ENCODE measurements at places on chromosomes 7 and 10.

GRCh38 chr7:73999664-74000435, 28.1 kb upstream of the ELN start:
- DNase-seq: no peak

GRCh38 chr10:33106767-33107166, 148.7 kb upstream of the ITGB1 start:
- DNase-seq: no peak

DNA sequence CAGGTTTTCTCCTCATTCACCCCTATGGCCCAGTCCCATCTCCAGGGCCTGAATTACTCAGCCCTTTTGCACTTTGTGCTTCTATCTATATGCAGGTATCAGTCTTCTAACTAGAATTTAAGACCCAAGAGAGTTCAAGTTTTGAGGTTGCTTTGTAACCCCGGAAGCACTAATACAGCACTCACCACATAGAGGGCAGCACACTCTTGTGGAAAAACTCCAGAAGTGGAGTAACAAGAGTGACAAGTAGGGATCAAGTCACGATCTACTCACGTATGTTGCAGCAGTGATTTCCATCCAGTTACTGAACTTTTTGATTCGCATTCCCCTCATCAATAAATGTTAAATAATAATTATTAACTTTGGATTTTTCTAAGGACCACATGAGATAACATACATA, 151.0 kb downstream of the CHCHD3 start:
- no peak for DNase-seq

- no peak for DNase-seq
These were observed 23.0 kb downstream of the DENND11 start for GRCh38 chr7:141679014-141679413.

DNA sequence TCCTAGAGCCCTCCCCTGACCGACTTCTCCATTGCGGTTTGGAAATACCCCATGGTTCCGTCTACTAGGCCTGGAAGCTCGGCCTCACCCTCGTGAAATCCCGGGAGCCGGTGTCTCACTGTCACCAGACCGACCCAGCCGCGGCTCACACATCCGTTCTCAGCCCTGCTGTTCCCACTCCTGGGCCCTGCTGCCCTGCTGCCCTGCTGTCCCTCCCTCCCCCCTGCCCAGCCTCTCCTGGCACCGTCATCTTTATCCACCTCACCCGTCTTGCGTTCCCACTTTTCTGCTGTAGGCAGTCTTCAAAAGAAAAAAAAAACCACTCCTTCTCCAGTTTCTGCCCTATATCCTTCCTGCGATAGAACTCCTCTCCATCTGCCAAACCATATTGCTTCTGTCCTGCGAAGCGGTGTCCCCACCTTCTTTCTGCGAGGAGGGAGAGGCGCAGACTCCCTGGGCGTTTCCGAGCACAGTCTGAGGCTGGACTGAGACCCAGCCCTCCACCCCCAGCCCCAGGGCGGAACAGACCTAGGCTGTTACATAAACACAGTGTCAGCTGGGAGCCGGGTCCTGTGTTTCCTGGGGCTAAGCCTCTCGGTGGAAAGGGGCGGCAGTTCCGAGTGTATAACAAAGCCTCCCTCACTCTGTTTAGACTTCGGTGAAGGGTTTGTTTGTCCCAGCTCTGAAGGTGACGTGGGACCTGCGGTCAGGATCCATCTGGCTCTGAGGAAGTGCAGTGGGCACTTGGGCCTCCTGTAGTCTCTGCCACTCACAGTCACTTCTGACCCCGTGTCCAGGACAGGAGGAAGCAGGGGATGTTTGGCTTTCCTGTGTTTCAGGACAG, 2.8 kb downstream of the AGAP3 start:
- DNase-seq: no peak

DNA sequence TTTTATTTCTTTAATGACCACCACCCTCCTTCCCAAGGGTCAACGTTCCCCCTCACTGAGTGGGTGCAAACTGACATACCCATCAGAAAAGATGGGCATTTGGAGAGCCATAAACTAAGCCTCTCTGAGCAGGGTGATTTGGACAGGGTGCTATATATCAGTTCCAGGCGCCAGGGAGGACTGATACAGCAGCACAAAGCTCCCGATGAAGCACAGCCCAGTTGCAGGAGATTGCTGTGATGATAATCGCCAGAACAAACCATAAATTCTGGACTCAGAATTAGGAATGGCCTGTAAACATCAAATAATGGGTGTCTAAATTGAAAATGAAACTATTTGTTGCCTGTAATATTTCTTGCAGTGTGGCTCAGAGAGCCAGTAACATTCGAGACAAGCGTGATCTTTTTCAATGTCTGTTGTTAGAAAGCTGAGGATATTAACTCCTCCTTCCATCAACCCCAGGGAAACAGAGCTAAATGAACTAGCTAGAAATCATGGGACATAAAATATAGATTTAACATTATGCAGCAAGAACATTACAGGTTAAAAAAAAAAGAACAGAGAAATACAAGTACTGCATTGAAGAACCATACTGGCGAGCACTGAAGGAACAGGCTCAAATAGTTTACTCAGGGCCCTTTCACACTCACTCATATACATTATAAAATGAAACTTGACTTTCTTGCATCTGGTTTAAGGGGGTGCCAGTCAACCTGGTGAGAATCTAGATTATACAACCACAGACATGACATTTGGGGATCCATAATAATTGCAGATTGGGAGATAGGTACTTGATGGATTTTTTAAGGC, 137.5 kb upstream of the LRRTM3 start:
- no peak for DNase-seq

- no peak for DNase-seq
These were observed 194.2 kb downstream of the SNX13 start for GRCh38 chr7:17746020-17746530.

- DNase-seq: no peak
These were observed 24.1 kb upstream of the ABCC2 start for GRCh38 chr10:99758211-99758891.

All from NCI-H2029 treated with DMSO at 0.1 percent for 48 hours (cell line).